ENCODE measurements at places on chromosomes 11 and 22. TPM values are rescaled to one million over a fixed set of nuclear protein-coding genes. Genes with fewer than 3 reads are reported as not detected.

Gene CD248
- not detected for total RNA-seq

Gene SMIM35
- not detected for total RNA-seq

Gene KCNA4
- not detected for total RNA-seq

Gene FOLR3
- total RNA-seq, result 12.3 TPM

Gene USP47
- total RNA-seq, result 36.4 TPM

Gene PANX3
- not detected for total RNA-seq

Gene HBD
- total RNA-seq, result not detected

Gene GAL
- 1.1 TPM for total RNA-seq

Gene DEPDC7
- 6.4 TPM for total RNA-seq

Gene ISX
- not detected for total RNA-seq

- no peak for DNase-seq
Observed at GRCh38 chr22:20117633-20118299, 740 bp upstream of the TRMT2A start.

- no peak for DNase-seq
Observed at GRCh38 chr22:49040111-49040510, 787.6 kb downstream of the BRD1 start.

DNA sequence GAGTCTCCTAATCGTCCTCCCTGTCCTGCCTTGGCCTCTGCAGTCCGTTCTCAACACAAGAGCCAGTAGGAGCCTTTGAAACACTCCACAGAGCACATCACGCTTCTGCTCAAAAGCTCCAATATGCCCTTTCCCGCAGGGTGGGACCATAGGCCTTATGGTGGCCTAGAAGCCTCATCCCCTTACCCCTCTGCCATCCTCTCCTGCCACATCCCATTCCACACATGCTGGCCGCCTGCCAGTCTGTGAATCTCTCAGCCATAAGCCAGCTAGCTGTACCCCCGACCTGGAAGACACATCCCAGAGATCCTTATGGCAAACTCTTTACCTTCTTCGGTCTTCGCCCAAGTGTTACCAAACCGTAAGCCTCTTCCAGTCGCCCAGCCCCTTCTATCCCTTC lies 157.8 kb downstream of the ENTHD1 start:
- DNase-seq, result no peak

GRCh38 chr11:33708985-33709384 lies 8.4 kb upstream of the C11orf91 start:
- no peak for DNase-seq

- peak; percentile 54 for DNase-seq
Observed at GRCh38 chr22:40939202-40939601, 12.0 kb upstream of the RBX1 start.

DNA sequence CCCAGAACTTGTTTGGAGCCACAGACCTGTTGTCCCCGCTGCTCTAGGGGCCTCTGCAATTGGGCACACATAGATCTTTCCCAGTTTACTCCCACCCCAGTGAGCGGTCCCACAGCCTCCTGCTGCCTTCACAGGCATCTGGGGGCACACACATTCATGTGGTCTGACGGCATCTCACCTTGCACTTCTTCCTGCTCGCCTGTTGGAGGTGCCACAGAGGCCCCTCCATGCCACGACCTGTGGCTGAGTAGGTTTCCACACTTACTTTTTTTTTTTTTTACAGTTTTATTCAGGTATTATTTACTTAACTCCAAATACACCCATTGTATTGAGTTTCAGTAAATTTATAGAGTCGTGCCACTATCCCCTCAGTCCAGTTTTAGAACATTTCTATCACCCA lies 68.9 kb upstream of the SEPTIN5 start:
- no peak for DNase-seq

DNA sequence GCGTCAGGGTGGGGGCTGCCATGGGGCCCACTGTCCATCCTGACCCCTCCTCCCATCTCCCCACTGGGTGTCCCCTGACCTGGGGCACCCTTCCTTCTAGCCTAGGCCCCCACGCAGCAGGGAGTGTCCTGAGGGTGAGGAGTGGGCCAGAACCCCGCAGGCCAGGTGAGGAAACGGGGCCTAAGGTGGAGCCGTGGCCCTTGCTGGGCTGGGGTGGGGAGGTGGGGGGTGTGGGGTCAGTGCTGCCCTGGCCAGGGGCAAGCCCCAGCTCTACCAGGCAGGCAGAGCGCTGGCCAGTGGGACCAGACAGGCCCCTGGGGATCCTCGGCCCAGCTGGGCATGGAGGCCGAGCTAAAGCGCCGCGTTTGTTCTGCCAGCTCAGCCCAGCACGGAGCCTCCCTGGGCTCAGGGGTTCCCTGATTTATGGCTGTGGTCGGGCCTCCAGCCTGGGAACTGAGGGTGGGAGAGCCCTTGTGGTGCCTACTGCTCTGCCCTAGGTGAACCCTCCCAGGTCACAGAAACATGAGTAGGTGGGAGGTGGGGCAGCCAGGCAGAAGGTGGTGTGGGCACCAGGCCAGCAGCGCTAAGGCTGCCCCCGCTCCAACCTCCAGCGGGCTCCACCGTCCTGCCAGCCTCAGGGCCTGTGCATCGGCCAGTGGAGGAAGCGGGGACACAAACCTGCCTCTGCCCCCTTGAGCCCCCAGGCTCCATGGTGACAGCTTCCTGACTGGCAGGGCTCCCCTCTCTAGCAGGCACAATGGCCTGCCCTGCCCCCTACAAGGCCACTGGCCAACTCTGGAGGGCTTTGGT lies 22.4 kb downstream of the TRMU start:
- DNase-seq, result no peak

DNA sequence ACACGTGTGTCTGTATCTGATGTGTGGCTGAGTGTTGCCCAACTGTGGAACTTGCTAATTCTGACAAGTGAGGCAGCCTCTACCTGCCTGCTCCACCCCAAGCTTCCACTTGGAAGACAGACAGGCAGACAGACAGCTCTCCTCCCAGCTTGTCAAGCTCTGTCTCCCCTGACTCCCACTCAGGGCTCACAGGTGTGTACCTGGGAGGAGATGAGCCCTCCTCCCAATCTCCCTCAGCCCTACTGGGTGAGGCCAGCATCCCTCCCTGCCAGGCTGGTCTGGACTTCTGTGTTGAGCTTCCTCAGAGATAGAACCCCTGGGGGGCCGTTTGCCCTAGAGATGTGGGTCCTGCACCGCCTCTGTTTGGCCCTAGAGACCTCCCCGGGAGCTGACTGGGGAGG lies 1.0 kb upstream of the CHRM1 start:
- DNase-seq, result no peak

- DNase-seq, result peak; percentile 24
Observed at GRCh38 chr11:123640677-123641494, 13.5 kb downstream of the SCN3B start.

GRCh38 chr11:46134540-46134939 lies 13.3 kb upstream of the PHF21A start:
- DNase-seq, result no peak

GRCh38 chr11:15665368-15665871 lies 550.7 kb downstream of the INSC start:
- peak; percentile 55 for DNase-seq

GRCh38 chr11:19938169-19938856 lies 222.0 kb downstream of the DBX1 start:
- peak; percentile 46 for DNase-seq

GRCh38 chr11:116192509-116193210 lies 580.1 kb downstream of the BUD13 start:
- DNase-seq, result no peak

Data from mammary epithelial cell (primary cell).